Testis (tissue), 5 donors: ENCODE measurements at places on chromosomes 1 and 21. TPM values are rescaled to one million over a fixed set of nuclear protein-coding genes. Genes with fewer than 3 reads are reported as not detected.

DNA sequence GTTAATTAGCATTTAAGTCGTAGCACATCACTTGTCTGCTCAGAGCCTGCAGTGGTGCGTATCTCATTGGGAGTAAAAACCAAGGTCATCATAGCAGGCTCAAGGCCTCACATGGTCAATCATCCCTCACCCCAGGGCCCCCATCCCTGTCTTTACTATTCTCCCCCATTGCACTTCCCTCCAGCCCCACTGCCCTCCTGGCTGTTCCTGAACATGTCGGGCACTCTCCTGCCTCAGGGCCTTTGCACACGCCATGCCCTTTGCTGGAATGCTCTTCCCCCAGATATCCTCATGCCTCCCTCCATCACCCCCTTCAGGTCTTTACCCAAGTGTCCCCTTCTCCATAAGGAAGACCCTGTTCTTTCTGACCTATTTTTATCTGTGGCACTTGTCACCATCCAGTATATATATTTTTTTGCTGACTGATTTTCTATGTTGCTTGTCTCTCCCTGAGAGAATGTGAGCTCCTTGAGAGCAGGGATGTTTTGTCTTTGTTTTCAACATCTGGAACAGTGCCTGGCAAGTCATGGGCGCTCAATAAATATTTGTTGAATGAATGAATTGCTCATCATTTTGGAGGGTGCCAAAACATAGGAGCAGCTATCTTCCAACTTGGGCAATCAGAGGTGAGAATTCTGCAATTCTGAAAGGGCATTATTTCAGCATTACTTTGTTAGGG, 74.1 kb upstream of the POU3F1 start:
- no peak for DNase-seq

The SEMA6C gene
- 134 TPM for total RNA-seq

The MCOLN2 gene
- total RNA-seq = 2.5 TPM

The CCDC181 gene
- total RNA-seq = 27.1 TPM

GRCh38 chr21:31922881-31923280, 50.1 kb downstream of the HUNK start:
- DNase-seq = no peak

DNA sequence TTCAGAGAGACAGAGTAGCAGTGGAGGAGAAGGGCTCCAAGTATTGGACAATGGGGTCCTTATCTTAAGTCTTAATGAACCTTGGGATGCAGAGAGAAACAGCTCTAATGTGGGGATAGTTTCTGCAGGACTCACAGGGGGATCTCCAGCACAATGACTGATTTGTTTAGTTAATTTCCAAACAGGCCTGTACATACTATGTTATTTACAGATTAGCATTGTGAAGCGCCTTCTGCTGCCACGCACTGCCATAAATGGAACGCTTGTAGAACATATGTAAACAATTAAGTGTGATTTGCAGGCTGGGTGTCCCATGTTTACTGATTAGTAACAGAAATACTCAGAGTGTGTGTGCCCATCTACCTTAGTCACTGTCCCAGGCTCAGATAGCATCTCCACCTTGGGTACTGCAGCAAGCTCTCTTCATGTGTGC, 56.1 kb downstream of the NTPCR start:
- DNase-seq = no peak

DNA sequence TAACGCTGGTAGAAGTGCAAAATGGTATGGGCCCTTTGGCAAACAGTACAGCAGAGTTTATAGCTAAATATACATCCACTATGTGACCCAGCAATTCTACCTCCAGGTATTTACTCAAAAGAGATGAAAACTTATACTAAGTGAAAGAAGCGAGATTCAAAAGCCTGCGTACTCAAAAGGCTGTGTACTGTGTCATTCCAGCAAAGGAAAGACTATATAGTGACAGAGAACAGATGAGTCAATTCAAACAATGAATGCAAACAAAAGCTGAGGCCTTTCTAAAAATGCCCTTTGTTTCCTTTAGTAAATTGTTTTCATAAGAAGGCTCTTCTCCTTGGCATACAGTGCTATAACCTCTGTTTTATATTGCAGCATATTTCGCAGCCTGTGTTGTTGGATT, 268.8 kb upstream of the CSF3R start:
- no peak for DNase-seq

The GNG4 gene
- total RNA-seq = 2.9 TPM

- peak; percentile 61 for DNase-seq
Observed at GRCh38 chr1:112141923-112142322, 152.5 kb upstream of the KCND3 start.
